ENCODE measurements at places on chromosomes 11 and 22.

- DNase-seq, result no peak
Observed at GRCh38 chr22:30208631-30209603, 37.6 kb downstream of the LIF start.

GRCh38 chr11:115499891-115500290, 4.3 kb downstream of the CADM1 start:
- DNase-seq, result no peak

- no peak for DNase-seq
Observed at GRCh38 chr11:22558664-22559063, 67.0 kb downstream of the FANCF start.

DNA sequence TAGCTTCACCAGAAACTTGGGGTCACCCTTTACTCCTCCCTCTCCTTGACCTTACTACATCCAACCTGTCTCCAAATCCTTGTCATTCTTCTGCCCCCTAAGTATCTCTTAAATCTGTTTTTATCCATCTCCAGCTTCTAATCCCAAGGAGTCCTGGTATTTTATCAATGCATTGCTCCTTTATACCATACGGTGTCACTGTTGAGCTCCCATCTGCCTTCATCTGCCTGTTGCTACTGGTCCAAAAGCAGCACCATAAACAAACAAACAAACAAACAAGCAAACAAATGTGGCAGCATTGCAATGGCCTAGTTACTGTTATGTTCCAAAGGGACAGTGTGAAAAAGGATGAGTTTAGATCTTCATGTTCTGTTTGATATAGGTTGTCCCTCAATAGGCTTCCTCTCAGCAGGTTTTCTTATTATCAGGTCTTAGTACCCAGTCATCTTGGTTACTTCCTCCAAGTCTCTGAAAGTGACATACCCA, 34.2 kb downstream of the DNHD1 start:
- DNase-seq, result no peak

DNA sequence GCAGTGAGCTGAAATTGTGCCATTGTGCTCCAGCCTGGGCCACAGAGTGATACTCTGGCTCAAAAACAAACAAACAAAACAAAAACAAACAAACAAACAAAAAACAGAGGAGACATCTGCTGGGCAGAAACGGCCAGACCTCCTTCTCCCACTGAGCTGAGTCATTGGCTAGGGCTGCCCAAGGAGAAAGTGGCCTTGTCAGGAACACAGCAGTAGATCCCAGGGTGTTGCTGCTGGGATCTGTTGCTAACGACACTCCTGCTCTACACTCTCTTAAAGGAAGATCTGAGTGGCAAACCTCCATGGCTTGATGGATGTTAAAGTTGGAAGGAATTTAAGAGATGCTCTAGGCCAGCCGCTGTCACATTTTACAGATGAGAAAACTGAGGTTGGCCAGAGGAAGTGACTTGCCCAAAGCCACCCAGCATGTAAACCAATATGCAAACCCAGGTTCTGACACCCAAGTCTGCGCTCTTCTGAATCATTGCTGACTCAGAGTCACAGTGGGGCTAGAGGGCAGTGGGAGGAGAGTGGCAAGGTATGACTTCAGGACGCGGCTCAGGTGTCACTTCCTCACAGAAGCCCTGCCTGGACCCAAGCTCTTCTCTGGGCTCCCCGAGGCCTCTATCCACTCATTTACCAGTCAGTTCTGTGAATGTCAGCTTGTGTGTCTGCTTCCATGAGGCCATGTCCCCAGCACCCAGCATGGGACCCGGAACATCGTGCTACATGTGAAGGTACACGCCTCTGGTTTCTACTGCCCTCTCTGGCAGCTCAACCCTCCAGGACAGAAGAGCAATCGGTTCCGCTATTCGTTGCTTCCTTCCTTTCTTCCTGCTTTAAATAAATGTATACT, 11.3 kb upstream of the GDPD5 start:
- no peak for DNase-seq

DNA sequence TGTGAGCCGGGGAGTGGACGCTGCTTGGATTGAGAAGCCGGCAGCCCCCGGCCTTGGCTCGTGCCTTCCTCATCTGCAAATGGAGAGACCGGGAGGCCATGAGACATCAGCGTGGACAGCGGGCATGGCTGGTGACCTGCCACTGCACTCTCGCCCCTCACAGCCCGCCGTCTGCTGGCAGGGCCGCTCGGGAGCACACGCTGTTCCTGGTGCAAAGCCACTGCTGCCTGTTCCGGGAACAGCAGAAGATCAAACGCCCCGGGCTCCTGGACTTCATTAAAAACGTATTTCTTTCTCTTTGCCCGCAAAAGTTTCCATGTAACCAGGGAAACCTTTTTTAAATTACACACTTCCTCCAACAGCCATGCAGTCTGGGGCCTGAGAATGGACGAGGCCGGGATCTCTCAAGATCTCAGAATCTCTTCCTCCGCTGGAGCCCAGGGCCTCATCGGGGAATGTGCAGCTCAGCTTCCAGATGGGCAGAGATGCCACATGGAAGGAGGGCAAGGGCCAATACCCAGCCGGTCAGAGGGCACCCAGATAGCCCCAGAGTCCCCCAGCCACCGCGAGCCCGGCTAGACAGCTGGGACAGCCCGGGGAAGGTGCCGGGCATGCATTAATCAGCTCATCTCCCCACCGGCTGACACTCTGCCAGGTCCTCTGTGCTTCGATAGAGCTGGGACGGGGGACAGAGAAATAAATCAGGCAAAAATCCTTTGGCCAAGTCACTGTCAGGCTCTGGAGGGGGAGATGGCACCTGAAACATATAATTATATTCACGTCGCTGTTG, 62.8 kb upstream of the PRR5 start:
- DNase-seq, result no peak

DNA sequence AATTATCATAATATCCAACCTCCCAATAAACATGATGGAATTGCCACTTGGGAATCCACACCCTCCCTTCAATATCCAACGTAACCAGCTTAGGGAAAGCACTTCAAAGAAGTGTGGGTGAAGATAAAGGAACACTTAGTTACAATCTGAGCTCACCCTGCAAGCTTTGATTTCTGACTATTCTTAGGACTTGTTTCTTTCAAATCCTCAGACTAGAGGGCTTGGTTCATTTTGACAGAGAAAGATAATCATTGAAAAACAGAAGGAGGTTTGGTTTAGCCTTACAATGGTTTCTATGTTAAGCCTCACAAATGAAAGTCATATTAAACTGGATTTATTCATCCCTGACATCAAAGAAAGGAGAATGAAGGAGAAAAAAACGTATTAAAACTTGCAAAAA, 57.9 kb upstream of the SYT13 start:
- DNase-seq, result no peak

DNA sequence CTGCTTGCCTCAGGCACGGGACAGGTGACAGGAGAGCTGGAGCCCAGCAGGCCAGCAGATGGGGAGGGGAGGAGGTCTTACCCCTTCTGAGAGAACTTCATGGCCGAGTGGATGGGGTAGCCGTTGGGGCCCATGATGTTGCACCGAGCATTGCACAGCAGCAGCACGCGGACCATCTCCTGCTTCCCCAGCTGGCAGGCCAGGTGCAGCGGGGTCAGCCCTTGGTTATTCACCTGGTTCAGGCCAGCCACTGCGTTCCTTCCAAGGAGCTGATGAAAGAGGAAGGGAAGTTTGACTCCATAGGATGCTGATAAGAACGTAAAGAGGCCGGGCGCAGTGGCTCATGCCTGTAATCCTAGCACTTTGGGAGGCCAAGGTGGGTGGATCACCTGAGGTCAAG, 29.4 kb upstream of the BAIAP2L2 start:
- no peak for DNase-seq

GRCh38 chr11:125388611-125389010, 107.5 kb downstream of the FEZ1 start:
- no peak for DNase-seq

- no peak for DNase-seq
Observed at GRCh38 chr11:111347002-111347722, 31.9 kb downstream of the POU2AF1 start.

- DNase-seq, result no peak
Observed at GRCh38 chr11:103671143-103671651, 365.2 kb upstream of the DDI1 start.

DNA sequence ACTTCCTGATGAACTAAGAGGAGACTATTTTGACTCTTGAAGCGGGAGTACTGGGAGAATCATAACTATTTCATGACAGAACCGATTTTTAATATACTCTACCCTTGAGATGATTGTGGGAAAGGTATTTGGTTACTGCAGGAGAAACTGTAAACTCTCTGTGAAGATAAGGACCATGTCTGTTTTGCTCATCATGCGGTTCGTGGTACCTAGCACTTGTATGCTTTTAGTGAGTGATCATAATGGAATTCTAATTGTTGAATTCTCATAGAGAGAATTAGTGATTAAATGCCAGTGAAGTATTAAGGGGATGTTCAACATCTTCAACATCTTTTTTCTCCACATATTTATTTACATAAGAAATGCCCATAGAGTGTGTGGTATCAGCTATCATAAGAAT, 11.4 kb downstream of the AASDHPPT start:
- DNase-seq, result no peak

- DNase-seq, result no peak
Observed at GRCh38 chr11:112889446-112889845, 71.8 kb upstream of the NCAM1 start.

- DNase-seq, result no peak
Observed at GRCh38 chr11:134045799-134046635, 22.9 kb upstream of the JAM3 start.

- DNase-seq, result no peak
Observed at GRCh38 chr11:2775626-2776350, 76.0 kb upstream of the KCNQ1OT1 start.

- no peak for DNase-seq
Observed at GRCh38 chr11:103067118-103067517, 24.8 kb downstream of the DCUN1D5 start.

DNA sequence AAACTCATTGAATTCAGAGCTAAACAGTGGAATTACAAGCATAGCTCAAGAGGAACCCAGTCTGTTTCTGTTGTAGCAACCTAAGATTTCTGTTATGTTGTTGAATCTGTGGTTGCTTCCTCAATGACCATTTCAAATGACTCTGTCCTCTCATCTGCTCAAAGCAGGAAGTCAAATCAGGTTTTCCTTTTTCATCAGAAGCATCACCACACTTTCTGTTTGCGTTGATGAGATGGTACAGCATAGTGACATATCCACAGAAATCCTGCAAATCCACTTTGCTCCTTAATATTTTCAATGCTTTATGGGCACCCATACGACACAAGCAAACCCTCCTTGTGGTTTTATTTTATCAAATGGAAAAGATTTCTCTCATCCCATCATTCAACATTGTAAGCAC, 12.6 kb upstream of the UCP2 start:
- DNase-seq, result no peak

DNA sequence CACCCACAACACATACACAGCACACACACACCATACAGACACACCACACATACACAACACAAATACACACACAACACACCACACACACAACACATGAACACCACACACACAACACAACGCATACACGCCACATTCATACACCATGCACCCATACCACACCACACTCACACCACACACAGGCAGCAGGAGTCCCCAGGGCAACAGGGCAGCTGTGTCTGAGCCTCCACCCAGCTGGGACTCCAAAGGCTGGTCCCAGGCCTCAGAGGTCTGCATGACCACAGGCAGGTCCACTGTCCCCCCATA, 3.3 kb upstream of the WNT7B start:
- no peak for DNase-seq

GRCh38 chr11:18527512-18527911, 770 bp upstream of the TSG101 start:
- DNase-seq, result no peak

DNA sequence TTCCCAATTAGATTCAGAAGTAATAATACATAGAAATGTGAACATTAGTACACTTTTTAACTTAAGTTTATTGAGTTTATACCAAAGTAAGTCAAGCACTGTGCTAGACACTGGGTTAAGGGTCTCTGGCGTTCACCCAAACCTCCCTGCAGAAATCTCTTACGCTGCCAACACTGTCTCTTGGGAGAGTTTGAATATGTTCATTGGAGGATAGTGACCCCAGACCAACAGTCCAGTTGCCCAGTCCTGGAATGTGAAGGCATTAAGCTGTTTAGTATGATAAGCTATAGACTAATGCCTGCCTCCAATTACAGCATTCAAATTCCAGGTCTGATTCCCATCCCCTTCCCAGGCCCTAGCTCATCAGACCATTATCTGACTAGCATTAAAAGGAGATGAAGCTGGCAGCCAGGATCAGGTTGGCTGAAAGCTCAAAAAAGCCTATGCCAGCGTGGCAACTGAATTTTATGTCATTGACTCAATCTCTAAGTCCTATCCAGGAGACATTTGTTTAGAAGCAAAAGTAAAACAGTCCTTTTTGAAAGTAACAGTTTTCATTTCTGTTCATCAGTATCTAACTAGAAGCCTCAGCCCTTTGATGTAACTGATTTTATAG, 77.8 kb downstream of the SFI1 start:
- DNase-seq, result no peak

DNA sequence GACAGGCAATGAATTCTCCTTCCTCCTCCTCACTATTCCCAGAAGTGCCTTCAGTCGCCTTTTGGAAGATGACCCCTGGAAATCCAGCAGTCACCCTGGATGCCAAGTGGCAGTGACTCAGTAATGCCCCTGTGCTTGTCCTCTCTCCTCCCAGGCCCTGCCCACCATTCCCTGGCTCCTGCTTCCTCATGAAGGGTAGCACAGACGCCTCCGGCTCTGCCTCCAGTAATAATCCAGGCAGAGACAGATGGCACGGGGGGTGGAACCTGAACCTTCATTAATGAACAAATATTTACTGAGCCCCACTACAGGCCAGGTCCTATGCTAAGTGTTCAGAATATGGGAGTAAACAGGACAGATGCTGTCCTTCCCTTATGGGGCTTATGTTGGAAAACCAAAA, 23.2 kb downstream of the SYT13 start:
- no peak for DNase-seq

DNA sequence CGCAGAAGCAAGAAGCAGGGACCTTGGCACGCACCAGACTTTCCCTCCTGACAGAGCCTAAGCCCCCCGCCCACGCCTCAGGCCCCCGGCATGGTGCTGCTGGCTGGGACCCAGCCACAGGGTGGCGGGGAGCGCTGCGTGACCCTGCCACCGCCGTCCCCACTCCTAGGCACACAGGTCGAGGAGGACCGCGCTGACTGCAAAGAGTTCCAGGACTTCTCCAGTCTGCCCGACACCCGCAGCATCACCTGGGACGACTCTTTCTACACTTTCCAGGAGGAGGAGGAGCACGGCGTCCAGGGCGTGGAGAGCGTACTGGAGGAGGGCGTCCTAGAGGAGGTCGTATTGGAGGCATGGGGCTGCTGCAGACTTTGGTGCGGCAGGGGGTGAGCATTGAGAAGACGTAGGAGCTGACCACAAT, 103.7 kb downstream of the TRIM51G start:
- no peak for DNase-seq

- no peak for DNase-seq
Observed at GRCh38 chr11:130773244-130773820, 142.9 kb downstream of the SNX19 start.

- DNase-seq, result no peak
Observed at GRCh38 chr22:41856469-41856868, 23.6 kb downstream of the SREBF2 start.
